Activated CD4-positive, alpha-beta T cell treated with anti-CD3 and anti-CD28 coated beads, Interleukin-2, amount 50 U/mL, for 16 hours (primary cell): ENCODE measurements at places on chromosomes 5 and 9.

GRCh38 chr5:2991884-2992283 lies 240.4 kb upstream of the IRX2 start:
- no peak for DNase-seq

DNA sequence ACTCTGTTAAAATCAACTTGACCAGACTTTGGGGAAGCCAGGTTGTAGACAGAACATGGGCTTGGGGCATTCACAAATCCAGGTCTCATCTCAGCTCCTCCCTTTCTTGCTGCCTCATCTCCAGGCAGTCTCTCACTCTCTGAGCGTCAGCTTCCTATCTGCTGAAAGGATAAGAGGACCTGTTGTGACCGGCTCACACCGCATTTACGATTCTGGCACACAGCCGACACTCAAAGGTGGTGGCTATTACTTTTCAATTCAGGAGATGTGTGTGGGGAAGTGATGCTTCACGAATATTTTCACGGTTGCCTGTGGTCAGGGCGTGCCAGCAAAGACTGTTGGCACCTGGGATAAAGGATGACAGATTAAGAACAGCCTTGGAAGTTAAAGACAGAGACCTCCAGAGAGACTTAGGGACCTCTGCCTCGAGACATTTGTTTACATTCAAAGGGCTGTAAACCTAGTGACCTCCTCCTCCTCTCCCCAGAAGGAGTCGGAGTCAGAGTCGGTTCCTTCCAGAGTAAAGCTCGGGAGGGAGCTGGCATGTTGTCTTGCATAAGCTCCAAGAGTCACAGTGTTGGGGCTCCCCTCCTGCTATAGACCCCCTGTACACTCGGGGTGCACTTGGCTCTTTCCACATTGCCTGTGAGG lies 83.2 kb downstream of the AK8 start:
- no peak for DNase-seq

DNA sequence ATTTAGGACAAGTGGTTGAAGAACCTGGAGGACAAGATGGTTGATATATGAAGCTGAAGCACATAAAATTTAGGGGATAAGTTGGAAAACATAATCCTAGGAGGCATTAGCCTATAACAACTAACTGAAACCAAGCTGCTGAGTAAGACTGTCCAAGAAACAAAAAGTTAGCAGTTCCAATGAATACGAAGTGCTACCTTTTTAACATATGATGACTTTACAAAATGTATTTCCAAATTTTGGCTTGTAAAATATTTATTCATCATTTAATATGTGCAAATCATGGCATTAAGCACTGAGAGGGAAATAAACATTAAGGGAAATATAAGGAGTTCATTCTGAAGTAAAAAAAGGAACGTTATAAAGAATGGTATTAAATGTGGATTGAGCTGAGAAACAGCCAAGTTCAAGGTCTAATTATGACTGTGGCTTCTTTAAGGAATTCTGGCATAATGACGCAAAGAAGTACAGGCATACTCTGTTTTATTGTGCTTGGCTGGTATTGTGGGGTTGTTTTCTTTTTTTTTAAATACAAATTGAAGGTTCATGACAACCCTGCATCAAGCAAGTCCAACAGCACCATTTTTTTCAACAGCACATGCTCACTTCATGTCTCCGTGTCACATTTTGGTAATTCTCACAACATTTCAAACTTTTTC lies 7.7 kb downstream of the RAPGEF6 start:
- DNase-seq = no peak

DNA sequence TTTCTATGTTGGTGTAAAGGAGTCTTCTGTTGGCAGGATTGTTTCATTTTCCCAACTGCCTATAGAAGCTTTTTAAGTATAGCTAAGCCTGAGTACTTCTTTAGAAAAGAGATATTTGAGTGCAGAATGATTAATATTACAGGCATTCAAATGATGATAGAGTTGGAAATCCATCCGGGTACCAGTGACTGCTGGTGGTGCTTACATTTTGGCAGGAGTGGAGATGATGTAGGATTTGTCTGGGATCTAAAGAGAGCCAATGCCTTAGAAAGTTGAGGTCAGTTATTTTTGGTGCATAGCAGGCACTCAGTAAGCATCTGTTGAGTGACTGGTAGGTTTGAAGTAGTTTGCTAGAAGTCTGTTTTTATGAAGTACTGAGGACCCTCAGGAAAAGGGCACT lies 433.5 kb downstream of the DMAC1 start:
- no peak for DNase-seq

GRCh38 chr9:108483676-108484075 lies 372.1 kb downstream of the ACTL7B start:
- no peak for DNase-seq

GRCh38 chr5:74034733-74035132 lies 408.7 kb downstream of the ARHGEF28 start:
- DNase-seq = no peak

- DNase-seq = no peak
Measured at GRCh38 chr5:66969963-66970362, 226.6 kb downstream of the CD180 start.

- DNase-seq = peak; percentile 28
Measured at GRCh38 chr9:69476016-69476415, 151.0 kb downstream of the ENTREP1 start.
